Cerebellar nuclear complex (tissue), 1 donor: ENCODE measurements at places on chromosomes 5 and 9.

DNA sequence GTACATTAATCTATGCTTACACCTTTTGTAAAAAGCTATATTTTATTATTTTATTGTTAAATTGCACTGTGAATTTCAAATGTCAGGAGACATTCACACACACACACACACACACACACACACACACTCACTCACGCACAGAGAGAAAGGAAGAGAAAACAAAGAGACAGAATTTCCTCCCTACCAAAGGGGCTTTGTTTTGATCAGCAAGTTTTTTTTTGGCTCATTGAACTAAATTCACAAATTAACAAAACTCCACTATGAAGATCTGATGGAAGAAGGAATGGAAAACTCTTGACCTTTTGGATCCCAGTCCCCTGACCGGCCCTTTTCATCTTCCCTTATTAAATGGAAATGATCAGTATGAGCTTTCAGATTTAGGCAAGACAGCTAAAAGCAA is 161.2 kb downstream of the PDE4D start:
- DNase-seq: no peak

DNA sequence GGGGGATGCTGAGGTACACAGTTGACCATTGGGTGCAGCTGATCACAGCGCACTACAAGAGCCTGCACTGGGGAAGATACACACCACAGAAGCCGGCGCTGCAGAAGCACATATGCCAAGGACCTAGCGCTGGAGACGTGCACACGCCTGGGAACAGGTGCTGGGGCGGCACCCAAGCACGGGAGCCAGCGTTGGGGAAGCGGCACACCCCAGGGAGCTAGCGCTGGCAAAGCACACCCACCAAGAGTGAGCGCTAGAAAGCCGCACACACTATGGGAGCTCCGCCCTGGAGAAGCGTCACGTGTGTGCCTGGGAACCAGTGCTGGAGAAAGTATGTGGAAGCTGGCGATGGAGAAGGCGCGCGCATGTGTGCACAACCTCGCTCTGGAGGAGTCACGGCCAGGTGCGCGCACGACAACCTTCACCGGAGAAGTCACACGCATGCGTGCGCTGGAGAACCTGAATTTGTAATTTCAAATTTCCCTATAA is 4.5 kb downstream of the FANCC start:
- no peak for DNase-seq

DNA sequence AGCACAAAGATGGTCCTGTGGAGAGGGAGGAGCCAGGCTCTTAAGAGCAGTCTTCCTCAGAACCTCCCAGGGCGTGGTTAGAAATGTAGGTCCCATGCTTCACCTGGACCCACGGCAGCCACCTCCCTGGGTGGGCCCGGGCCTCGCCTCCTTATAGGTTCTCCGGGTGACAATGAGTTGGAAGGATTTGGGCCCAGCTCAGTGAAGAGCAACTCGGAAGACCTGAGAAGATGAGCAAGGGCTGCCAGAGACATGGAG is 26.3 kb upstream of the NDST1 start:
- no peak for DNase-seq

GRCh38 chr5:86968301-86968753 is 299.4 kb upstream of the RASA1 start:
- DNase-seq: peak; percentile 3

DNA sequence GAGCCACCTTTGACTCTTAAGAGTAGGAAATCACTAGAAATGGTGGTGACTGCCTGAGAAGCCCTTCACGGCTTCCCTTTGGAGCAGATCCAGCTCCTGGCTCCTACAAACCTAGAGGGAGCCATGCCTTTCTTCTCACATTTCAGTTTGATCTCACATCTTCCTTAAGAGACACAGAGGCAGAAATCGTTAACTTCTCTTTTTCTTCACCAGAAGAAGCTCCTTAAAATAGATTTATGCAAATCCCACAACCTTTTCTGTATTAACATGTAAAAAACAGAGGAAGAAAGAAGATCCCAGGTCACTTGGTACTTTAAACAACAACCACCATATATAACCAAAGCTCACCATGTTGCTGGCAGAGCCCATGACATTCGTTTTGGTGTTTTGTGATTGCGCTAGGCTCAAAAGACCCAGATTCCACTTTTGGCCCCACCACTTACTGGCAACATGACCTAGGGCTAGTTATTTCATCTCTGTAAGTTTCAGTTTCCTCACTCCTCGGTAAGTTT is 29.6 kb downstream of the PAX5 start:
- DNase-seq: no peak

- DNase-seq: no peak
These were observed 371.2 kb downstream of the NFIB start for GRCh38 chr9:13942695-13943094.

DNA sequence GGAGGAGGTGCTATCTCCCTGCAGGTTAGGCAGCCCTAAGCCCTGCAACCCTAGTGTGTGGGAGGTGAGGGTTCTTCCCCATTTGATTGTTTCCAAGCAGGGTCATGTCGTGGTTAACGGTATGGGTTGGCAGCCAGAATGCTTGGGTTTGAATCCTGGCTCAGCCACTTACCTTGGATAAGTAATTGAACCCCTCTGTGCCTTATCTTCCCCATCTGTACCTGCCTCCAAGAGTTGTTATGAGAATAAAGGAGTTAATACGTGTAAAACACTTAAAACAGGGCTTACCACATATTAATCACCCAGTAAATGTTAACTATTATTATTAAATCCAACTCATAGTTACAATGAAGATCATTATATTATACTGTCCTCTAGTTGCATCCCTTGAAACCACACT is 52.2 kb upstream of the SPATA31E1 start:
- no peak for DNase-seq

- DNase-seq: no peak
These were observed 118.1 kb downstream of the NUDT12 start for GRCh38 chr5:103444333-103445038.

DNA sequence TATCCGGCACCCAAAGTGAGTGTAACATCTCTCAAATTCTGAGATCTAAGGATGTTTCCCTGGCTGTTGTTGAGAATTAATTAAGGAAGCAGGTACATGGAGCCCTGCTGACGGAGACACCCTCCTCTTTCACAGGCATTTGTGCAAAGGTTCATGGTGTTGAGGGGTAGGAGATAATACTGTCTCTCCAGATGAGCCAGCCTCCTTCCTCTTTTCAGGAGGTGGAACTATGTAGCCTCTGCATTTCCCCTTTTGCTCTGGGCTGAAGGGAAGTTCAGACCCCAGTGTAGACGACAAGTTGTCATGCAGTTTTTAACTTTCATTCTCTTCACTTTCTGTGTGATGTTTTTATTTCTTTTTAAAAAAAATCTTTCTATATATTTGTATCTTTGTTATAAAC is 107.5 kb downstream of the GALNT10 start:
- DNase-seq: no peak

DNA sequence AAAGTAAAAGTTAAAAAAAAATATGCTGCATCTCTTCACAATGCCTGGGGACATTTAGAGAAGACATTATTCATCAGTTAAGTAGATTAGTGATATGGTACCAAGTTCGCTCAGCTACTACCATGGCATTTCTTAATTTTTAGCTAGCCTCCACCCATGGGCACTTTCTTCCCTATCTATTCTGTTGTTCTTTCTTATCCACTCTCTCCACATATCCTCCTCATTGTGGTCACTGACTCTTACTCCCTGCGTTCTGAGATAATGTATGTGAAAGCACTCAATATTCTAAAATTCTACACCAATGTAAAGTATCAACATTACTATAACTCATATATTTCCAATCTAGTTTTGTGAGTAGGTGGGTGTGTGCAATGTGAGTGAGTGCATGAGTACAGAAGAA is 609.7 kb upstream of the DAB2 start:
- no peak for DNase-seq

- no peak for DNase-seq
These were observed 2278.0 kb upstream of the WWC1 start for GRCh38 chr5:166013415-166013814.

GRCh38 chr5:154608531-154609011 is 130.5 kb upstream of the HAND1 start:
- DNase-seq: no peak

GRCh38 chr5:151477101-151477500 is 29.7 kb downstream of the SLC36A1 start:
- no peak for DNase-seq

DNA sequence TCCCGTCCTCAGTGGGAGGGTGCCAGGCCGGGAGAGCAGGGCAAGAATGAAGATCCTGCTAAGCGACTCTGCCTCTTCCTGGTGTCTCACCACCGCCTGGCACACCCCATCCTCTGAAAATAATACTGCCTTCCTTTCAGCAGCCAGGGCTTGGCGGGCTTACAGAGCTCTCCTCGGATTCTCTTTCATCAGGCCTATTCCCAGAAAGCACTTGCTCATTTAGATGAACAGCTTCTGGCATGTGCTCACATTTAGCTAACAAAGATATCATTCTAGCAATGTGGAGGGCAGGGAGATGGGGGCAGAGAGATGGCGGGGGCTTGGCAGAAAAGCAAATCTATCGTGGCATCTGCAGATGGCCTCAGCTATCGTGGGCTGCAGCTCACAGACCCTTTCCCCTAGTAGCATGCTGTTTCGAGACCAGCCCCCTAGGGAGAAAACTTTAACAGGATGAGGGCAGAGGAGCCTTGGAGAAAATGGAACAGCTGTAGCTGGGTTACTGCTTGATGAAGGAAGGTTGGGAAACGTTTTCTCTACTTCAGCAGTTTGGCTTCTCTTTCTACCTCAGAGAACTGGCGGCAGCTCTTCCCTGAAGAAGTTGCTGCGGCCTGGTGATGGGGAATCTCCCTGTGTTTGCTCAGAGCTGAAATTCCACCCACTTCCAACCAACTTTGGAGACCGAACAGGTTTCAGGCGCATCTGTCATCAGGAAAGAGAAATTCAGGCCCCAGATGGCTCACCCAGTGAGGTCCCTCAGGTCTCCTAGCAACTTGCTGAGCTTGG is 102.1 kb downstream of the TMEM174 start:
- DNase-seq: peak; percentile 27

GRCh38 chr9:121878271-121878822 is 214.8 kb downstream of the TTLL11 start:
- no peak for DNase-seq

- DNase-seq: no peak
These were observed 16.0 kb downstream of the PCDHB15 start for GRCh38 chr5:141261238-141261546.

DNA sequence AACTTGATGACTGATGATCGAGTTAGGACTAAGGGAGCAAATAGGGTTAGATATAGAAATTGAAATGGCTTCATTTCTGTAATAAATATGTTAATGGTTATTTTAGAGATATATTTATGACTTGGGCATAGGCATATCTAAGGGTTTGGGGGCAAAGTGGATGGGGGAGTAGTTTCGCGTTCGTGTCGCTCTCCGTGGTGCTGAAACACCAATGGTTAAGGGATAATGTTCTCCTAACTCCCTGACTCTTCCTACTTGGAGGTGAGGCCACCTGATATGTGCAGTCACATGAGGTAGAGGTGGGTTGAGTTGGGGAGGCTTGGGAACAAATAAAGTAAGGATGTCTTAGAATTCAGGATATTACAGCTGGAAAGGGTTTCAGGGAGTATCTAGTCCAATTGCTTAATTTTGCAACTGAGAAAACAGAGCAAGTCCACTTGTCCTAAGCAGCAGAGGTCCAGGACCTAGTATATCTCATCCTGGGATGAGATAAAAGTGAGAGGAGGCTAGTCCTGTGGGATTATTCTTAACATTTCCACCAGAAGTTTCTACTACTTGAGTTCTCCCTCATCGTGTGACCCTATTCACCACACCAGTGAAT is 44.0 kb upstream of the MAP1B start:
- DNase-seq: no peak

DNA sequence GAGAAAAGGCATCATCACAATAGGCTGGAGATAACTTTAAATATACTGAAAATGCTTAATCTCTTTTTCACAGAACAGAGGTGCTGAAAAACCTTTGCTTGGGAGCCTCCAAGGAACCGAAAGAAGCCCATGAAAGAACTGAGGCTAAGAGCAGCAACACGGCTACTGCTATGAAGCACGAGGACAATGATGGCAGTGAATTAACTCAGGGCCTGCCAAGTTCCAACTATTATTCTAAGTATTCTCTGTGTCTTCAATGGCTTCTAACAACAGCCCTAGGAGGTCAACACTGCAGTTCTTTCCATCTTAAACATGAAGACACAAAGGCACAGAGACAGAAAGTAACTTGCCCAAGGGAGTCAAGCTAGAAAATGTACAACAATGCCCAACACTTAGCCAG is 293.0 kb upstream of the DAP start:
- DNase-seq: no peak

GRCh38 chr9:81146684-81147337 is 542.5 kb downstream of the TLE1 start:
- DNase-seq: no peak

DNA sequence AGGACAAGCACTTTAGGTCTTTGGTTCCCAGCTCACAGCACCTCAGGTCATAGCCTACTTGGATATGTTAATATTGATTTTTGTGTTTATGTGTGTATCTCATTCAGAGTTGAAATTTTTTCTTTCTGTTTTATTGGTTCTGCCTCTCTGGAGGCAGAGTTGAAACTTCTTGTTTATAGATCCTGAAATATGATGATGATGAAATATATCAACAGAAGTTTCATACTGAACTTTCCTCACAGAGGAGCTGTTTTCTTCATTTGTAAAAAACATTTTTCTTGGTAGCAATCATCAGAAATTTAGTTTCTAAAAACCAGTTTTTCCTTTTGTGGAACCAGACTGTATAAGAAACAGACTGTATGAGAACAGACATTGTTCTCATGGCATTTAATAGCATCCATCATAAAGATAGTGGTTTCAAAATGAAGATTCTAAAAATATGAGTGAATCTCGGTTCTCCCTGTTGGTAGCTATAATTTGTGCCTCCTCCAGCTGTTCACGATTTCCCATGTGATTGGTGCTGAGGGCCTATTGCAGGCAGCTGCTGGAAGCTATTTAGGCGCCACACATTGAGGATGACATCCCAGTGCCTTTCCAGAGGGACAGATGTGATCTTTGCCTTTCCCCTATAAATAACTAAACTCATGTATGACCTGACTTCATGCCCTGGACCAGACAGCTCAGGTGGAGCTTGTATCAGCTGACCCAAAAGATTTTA is 39.5 kb upstream of the CFAP157 start:
- no peak for DNase-seq

DNA sequence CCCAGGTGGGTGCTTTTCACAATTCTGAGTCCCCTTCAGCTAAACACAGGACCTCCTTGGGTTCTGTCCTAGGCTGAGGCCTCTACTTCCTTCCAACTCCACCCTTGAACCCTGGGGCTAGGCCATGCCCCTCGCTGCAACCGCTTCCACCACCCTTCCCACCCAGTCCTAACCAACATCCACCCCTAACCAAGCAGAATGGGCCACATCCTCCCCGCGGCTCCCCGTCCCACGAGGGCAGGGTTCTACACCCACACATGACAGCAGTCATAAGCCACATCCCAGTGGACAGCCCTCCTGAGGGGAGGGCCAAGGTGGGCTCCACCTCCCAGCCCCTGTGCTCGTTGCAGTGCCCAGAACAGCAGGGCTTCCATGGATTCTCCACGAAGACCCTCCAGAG is 65.8 kb downstream of the SHB start:
- DNase-seq: no peak

GRCh38 chr5:169809281-169809680 is 171.0 kb downstream of the INSYN2B start:
- no peak for DNase-seq

- no peak for DNase-seq
These were observed 560.8 kb downstream of the BNC2 start for GRCh38 chr9:16309469-16310271.
